ENCODE measurements at places on chromosomes 11 and 22.

GRCh38 chr22:19081351-19081750 is 40.9 kb downstream of the DGCR2 start:
- no peak for DNase-seq

- no peak for DNase-seq
Observed at GRCh38 chr11:69637941-69638871, 2.8 kb upstream of the CCND1 start.

DNA sequence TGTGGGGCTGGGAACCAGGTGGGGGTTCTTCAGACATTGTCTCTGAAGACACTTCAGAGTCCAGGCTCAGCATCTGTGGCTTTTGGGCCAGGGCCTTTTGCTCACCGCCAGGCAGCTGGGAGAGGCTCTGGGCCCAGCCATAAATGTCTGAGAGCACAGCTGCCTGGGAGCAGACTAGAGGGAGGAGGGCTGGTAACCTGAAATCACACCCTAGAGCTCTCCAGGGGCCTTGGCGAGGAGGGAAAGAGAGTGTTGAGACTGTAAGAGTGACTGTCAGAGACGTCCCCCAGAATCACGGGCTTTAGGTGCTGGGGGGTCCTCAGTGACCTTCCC is 4.1 kb downstream of the TRABD start:
- DNase-seq = no peak

DNA sequence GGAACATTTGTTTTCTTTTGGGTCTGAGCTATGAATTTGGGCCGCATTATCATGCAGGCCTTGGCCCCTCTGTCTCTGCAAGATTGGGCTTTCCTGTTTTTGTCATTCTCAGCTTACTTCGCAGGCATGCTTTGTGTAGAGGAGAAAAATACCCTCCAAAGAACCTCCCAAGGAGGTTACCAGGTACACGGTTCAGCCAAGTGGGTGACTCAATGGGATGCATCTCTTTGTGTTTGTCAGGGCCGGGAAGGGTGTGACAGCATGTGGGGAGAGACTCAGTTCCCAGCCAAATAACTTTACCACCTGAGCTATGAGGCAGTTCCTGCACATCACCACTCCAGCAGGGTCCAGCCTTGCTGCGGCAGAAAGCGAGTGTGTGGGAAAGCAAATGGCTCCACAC is 47.8 kb upstream of the CLDN5 start:
- DNase-seq = no peak

- no peak for DNase-seq
Observed at GRCh38 chr11:13168271-13168670, 109.3 kb upstream of the BMAL1 start.

DNA sequence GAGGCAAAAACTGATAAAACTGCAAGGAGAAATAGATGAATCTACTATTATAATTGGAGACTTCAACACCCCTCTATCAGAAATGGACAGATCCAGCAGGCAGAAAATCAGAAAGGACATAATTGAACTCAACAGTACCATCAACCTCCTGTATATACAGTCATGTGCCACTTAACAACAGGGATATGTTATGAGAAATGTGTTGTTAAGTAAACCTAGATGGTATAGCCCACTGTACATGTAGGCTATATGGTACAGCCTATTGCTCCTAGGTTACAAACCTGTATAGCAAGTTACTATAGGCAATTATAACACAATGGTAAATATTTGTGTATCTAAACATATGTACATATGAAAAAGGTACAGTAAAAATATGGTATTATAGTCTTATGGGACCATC is 66.8 kb upstream of the PHF21A start:
- no peak for DNase-seq

- no peak for DNase-seq
Observed at GRCh38 chr11:112962579-112963367, 1.6 kb downstream of the NCAM1 start.

- DNase-seq = no peak
Observed at GRCh38 chr11:66957971-66958231, 282 bp downstream of the PC start.

DNA sequence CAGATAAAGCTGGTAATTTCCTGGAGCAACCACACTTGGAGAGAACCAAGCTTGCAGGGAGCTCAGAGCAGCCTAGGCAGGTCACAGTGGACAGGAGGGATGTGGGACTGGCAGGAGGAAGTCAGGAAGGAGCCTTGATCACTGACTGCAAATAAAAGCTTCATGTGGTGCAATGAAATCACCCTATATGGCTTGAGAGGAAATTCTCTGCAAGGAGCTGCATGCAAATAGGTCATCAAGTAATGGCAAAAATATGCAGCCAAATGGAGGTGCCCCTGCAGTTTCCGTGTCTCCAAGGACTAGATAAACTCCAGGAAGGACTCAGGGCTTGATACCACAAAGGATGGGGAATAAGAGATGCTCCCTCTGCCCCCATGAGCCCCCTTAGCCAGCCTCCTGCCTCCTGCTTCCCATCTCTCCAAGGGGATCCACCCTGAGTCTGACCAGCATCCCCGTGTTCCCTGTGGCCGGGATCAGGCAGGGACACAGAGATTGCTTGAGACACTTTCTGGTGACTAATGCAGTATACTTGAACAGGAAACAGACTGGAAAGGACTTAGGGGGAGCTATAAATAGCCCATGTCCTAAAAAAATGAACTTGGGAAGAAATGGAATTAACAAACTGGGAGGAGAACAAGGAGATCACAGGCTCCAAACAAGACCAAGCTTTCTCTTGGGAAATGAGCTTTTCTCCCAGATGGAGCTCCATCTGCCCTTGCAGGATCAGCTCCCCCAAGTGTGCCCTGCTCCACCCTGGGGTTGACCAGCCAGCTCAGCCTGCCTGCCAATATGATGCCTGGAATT is 23.9 kb upstream of the MICAL2 start:
- peak; percentile 95 for DNase-seq

- no peak for DNase-seq
Observed at GRCh38 chr11:97428247-97428790, 1038.5 kb downstream of the JRKL start.

DNA sequence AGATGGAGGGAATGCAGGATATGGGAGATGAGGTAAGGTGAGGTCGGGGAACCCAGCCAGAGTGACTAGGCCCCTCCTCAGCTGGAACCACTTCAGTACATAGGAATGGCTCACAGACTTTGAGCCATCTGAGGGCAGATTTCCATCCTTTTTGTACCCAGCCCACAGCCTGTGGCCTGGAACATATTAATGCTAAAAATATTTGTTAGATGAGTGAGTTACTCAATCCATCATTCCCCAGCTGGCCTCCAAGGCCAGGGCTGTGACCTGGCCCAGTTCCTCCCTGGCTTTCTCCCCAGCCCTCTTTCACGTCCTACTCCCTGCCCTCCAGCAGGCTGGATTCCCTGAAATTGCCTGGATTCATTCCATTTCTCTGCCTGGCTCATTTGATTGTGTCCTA is 57.2 kb upstream of the PRDM11 start:
- DNase-seq = peak; percentile 95

DNA sequence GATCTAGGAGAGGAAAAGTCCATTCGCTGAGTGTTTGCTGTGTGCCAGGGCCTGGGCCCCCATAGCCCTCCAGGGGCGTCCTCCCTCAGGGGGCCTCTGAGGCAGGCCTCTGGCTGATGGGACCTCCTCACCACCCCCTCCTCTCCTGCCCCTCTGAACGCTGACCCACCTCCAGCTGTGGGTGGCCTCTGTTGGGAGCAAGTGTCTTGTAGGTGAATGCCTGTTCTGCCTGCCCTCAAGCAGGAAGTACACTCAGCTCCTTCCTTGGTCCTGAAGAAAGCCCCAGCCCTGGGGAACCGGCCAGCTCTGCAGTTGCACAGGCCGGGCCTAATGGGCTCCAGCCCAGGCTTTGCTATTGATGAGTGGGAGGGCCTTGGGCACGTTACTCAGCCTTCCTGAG is 3.5 kb downstream of the MYO7A start:
- no peak for DNase-seq

GRCh38 chr11:56764976-56765375 is 16.5 kb upstream of the OR9G4 start:
- no peak for DNase-seq

DNA sequence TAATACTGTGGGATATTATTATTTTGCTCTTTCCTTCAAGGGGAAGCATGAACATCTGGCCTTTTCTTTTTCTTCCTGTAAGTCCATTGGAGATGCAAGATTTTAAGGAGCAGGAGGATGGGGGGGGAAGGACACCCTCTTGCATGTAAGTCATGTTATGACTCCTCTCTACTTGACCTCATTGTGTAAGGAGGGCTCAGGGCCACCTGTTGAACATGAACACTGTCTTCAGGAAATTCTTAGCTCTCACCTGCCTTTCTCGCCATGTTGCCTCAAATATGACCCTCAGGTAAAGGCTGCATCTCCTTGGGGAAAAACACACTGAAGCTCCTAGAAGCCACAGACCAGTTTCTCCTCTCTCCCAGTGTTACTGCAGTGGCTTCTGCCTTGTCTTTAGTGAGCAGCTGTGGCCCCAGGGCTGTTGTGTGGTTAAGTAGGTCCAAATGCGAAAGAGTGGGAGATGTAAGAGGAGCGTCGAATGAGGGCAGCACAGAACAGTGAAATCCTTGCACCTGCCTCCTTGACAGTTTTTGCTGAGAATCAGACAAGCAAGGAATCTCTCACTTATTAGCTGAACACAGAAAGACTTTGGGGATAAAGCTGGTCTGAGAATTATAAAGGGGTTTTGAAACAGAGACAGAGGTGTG is 1.3 kb upstream of the RAG1 start:
- DNase-seq = no peak

GRCh38 chr11:33258631-33259205 is 1.5 kb downstream of the HIPK3 start:
- DNase-seq = no peak

- no peak for DNase-seq
Observed at GRCh38 chr11:27233654-27234042, 129.4 kb downstream of the CCDC34 start.

- DNase-seq = no peak
Observed at GRCh38 chr22:46260038-46260437, 3.1 kb downstream of the PKDREJ start.

GRCh38 chr11:59221441-59221840 is 8.7 kb upstream of the MPEG1 start:
- DNase-seq = peak; percentile 79
